ENCODE measurements at places on chromosomes 3 and 15.
A peak's percentile ranks its signal among the peaks of the same experiment; 100 is the strongest.

- no peak for DNase-seq
Observed at GRCh38 chr3:24663406-24663805, 168.8 kb upstream of the THRB start.

- no peak for DNase-seq
Observed at GRCh38 chr3:197504641-197505121, 51.1 kb downstream of the BDH1 start.

GRCh38 chr3:81433675-81434074 lies 327.8 kb downstream of the GBE1 start:
- DNase-seq, result no peak

- no peak for DNase-seq
Observed at GRCh38 chr3:71229905-71230657, 353.4 kb downstream of the FOXP1 start.

GRCh38 chr15:67050062-67050461 lies 15.3 kb upstream of the SMAD3 start:
- no peak for DNase-seq

- no peak for DNase-seq
Observed at GRCh38 chr3:107945417-107946094, 145.3 kb downstream of the CD47 start.

- DNase-seq, result no peak
Observed at GRCh38 chr15:76954744-76955143, 23.2 kb downstream of the RCN2 start.

- no peak for DNase-seq
Observed at GRCh38 chr3:187107989-187108388, 31.3 kb downstream of the RPL39L start.

DNA sequence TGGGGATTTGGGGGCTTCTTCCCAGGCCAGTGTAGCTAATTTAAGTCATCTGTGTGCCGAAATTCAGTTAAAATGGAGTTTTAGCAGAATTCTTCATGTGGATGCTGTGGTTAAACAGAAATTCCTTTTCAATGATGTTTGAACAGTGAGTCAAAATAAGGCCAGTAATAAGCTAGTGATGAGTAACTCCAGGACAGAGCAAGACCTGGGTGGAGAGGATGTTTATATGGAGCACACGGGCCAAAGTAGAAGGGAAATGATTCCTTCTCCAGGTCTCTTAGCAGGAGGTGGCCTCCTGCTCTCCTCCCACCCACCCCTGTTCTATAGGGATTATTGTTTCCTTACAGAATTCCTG lies 31.9 kb upstream of the UACA start:
- DNase-seq, result no peak

- DNase-seq, result no peak
Observed at GRCh38 chr3:16181361-16181760, 6.9 kb downstream of the GALNT15 start.

DNA sequence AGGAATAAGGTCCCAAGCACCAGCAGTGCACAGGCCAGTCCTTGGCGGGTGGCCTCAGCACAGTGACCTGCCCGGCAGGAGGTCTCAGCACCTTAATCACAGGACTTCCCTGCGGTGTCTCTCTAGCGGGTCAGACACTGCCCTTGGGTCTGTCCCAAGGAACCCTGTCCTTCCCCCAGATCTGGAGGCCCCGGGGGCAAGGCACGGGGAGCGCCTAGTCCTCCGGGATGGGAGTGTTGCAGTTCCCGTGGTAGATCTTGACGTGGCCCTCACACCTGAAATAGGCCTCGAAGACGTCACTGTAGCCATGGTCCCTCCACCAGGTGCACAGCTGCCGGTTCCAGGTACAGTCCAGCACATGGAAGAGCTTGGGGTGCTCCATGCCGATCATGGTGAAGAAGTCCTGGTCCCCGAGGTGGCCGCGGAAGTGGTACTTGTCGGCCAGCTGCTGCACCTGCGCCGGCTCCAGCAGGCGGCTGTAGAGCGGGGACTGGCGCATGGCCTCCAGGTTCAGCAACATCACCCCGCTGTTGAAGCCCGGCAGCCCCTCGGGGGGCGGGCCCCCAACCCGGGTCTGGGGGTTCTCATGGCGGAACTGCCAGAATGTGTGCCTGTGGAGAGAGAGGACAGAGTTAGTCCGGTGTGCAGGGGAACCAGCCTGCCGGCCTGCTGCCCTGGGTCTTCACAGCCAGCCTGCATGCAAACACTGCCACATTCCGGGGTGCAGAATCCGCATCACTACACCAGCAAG lies 201.3 kb downstream of the XXYLT1 start:
- no peak for DNase-seq

GRCh38 chr15:35994876-35995275 lies 448.9 kb upstream of the DPH6 start:
- no peak for DNase-seq

- DNase-seq, result no peak
Observed at GRCh38 chr3:24086617-24087404, 141.7 kb downstream of the NR1D2 start.

DNA sequence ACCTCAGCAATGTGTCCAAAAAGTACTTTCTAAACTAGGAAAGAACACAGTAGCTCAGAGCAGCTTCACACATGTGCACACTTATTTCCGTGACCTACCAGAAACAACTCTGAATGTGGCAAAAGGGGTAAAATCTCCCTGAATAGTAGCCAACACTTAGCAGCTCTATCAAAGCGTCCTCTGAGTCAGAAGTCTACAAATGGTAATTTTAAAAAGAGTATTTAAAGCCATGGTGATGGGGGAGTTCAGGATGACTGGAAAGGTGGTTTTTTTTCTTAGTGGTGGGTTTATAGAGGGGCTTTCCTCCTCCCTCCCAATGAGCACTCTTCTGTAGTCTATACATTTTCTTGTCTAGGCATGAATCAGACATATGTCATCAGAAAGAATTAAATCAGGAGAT lies 223.8 kb upstream of the PRICKLE2 start:
- DNase-seq, result no peak

DNA sequence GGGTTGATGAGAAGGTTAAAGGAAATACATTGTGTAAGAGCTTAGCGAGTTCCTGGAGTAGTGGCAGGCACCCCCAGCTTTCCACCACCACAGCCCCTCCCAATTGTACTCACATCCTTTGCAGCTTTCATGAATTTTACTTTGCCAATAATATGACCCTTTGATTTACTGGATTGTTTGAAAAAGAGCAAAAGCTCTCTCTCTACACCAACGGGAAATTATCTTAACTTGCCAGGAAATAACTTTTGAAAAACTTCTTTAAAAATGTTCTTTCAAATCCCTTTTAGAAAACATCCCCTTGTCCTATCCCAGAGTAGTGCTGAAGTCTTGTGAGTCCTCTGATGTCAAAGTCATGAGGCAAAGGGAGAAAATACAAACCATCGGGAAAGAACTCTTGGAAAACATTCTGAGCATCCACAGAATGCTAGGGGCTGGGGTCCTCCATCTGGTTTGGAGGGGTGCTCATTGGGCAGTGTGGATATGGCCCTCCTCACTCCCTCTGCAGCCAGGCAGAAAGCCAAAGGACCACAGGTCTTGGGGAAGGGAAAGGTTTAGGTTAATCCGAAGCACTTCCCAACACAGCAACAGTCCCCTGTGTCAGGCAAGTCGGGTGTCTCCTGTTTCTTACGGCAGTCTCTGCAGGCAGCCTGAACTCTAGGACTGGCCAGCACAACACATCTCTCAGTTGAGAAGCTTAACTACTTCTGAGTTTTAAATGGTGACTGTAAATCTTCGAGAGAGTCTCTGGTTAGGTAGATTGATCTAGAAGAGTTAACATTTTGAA lies 36.5 kb downstream of the BOC start:
- no peak for DNase-seq

DNA sequence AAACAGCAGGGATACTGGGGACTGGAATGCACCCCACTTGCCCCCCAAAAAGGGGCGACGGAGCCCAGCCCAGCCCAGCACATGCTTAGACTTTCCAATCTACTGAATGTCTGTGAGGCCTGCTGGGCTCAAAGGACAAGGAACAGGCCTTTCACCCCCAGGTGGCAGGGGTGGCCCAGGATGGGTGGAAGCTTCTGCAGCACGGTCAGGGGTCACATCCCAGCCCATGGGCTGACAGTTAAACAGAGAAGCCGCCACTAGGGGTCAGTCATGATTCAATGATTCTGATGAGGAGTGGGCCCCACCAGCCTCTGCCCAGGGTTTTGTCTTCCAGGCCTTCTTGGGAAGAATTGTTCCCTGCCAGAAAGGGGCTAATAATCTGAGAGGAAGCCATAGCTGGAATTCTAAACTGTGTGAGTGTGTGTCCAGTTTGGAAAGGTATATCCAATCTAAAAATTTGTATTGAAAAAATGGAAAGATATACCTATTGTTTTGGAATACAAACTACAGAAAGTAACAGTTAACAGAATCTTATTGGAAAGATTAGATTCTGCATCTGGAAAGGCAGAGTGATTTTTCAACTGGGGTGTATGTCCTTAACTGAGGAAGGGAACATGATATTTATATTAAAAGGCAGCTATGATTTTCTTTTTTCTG lies 2.2 kb downstream of the CHRNB4 start:
- peak; percentile 15 for DNase-seq

- DNase-seq, result no peak
Observed at GRCh38 chr3:18556001-18556408, 130.9 kb upstream of the SATB1 start.

- no peak for DNase-seq
Observed at GRCh38 chr15:65790694-65791334, 1.3 kb downstream of the DENND4A start.

- no peak for DNase-seq
Observed at GRCh38 chr3:159948429-159949144, 40.0 kb upstream of the IL12A start.

GRCh38 chr3:169836078-169836941 lies 23.6 kb upstream of the LRRC34 start:
- DNase-seq, result no peak

DNA sequence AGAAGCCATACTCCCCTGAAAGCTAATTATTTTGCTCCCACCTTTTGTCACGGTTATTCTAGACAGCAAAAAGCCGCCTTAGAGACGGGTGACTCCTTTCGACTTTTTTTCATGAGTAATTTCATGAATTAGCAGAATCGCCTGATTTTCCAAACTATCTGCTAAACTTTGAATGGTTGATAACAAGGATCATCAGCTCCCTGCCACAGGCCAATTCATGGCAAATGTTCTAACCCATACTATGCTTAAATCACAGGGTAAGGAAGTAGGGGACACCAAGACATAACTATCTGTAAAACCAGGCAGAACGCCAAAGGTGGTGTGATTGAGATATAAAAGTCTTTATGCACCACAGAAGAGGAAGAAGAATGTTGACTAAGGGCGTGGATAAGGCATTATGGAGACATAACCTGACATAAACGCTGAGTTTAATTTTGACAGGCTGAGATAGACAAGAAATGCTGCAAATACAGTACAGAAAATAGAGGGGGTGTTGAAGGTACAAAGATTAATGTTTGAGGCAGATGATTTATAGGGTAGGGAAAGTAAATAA lies 891 bp upstream of the DMXL2 start:
- no peak for DNase-seq

DNA sequence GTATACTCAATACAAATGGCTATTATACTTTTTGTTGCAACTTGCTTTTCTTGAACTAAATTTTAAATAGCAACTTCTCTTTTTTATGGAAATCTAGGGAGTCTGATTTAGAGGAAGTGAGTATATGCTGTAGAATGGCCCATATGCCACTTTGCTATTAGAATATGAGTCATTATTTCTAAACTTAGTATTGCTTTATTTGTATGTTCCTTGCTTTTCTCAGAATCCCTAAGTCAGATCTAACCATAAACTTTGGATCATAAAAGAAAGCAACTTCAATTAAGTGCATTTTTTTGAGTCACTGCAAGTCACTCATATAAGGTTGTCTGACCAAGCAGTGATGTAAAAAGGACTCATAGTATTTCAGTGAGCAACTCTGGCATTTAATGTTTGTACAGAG lies 17.5 kb upstream of the SPTSSB start:
- DNase-seq, result no peak

Measured in stimulated activated CD8-positive, alpha-beta memory T cell treated with anti-CD3 and anti-CD28 coated beads, Interleukin-7, amount 100 ng/mL, for 1 hour (primary cell).